ENCODE measurements at places on chromosomes 11 and 22.

DNA sequence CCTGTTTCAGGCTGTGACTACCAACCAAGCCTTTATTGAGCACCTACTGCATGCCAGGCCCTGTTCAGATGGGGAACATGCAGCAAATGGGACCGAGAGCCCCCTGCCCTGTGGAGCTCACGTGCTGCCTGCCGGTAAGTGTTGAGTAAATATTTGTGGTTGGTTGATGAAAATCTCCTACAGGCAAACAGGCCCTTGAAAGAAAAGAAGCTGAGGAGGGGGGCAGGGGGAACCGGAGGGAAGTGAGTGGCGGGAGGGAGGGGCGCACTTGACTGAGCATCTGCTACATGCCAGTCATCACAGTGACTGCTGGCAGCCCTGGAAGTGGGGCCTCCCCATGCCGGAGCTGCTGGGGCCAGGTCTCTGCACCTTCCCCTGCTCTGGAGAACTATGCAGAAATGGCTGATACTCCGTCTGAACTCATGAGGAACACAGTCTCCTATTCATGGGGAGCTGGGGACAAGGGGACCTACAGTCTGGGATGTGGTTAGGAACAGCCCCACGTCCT is 34.2 kb downstream of the MACROD1 start:
- no peak for DNase-seq

GRCh38 chr11:78099666-78100065 is 20.0 kb upstream of the NDUFC2 start:
- DNase-seq, result no peak

GRCh38 chr11:2950825-2951224 is 21.6 kb upstream of the PHLDA2 start:
- DNase-seq, result no peak

DNA sequence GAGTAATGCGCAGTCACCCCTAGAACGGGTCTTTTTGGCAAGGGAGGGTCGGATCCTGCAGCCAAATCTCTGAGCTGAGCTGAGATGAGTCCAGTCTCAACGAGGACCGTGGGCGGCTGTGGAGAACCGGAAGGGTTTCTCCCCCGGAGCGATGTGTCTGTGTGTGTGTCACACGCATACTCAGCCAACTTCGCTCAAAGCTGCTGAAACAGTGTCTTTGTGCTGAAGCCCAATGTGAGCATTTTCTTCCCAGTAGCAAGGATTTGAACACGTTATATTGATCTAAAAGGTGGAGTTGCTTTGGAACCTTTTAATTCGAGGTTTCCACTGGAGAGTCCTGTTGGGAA is 1.4 kb upstream of the CELSR1 start:
- no peak for DNase-seq

DNA sequence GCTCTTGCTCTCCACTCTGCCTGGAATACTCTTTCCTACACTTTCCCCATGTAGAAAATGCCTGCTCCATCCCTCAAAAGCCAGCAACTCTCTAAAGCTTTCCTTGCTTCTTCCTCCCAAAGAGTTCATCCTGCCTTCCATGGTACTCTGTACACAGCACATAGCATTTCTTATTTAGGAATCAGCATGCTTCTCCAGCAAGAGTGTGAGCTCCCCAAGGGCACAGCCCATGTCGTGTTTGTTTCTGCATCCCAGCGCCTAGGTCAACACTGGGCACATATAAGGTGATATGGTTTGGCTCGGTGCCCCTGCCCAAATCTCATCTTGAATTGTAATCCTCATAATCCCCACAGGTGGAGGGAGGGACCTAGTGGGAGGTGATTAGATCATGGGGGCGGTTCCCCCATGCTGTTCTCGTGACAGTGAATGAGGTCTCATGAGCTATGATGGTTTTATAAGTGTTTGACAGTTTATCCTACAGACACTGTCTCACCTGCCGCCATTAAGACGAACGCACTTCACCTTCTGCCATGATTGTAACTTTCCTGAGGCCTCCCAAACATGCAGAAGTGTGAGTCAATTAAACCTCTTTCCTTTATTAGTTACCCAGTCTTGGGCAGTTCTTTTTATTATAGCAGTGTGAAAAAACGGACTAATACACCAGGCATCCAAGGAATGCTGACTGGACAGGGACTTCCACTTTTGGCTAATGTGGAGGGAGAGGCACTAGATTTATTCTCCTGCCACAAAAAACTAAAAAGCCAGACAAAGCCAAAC is 8.2 kb downstream of the VPS37C start:
- DNase-seq, result no peak

DNA sequence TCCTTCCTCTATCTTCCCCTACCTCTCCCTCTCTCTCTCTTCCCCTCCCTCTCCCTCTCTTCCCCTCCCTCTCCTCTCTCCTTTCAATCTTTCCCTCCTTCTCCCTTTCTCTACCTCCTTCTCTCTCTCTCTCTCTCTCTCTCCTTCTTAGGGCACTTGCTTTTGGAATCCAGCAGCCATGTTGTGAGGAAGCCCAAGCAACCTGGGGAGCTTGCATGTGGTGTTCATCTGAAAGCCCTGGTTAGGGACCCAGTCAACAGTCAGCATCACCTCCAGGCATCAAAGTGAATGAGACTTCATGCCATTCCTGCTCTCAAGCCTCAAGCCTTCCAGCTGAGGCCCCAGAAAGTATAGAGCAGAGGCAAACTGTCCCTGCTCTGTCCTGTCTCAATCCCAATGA is 65.6 kb upstream of the SHISAL1 start:
- DNase-seq, result no peak

DNA sequence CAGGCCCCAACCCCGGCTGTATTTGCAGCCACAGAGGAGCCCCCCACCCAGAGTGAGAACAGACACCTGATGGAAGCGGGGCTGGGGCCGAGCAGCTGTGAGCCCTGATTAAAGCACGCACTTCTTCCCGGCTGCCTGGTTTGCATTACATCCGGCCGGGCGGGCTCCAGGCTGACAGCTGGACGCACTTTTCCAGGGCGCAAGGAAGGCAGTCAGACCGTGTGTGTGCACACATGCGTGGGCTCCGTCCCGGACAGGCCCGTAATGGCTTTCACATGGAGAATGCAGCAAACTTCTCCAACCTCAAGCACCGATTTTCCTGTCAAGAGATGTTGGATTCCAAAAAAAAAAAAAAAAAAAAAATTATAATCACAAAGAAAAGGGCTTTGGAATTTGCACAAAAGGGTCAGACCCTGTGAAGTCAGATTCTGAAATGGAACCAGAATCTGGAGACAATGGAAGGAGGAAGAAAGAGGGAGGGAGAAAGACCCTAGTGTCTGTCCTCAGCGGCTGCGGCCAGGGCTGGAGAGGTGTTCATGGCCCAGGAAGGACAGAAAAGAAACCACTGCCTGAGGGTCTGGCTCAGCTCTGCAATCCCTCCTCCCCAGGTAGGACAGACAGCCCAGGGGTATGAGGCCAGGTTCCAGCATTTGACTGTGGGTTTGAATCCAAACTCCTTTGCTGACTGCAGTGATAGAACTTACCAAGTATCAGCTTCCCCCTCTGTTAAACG is 365.5 kb downstream of the MN1 start:
- DNase-seq, result no peak

DNA sequence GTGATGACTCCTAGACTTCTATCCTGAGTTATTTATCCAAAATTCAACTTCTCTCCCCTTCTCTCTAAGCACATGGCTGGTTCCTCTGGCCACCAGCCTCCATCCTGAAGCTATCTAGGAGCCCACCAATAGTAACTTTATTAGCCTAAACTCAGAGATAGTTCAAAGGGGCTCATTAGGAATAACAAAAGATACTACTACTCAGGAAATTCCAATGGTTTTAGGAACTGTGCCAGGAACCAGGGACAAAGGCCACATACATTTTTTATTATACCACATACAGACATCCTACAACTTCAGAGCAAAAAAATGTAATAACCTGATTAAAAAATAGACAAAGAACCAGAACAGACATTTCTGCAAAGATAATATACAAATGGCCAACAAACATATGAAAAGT is 27.9 kb downstream of the SLC25A17 start:
- DNase-seq, result no peak

- DNase-seq, result no peak
Measured at GRCh38 chr11:76596652-76597051, 73.9 kb downstream of the LRRC32 start.

- no peak for DNase-seq
Measured at GRCh38 chr11:29527391-29527936, 489.4 kb downstream of the KCNA4 start.

DNA sequence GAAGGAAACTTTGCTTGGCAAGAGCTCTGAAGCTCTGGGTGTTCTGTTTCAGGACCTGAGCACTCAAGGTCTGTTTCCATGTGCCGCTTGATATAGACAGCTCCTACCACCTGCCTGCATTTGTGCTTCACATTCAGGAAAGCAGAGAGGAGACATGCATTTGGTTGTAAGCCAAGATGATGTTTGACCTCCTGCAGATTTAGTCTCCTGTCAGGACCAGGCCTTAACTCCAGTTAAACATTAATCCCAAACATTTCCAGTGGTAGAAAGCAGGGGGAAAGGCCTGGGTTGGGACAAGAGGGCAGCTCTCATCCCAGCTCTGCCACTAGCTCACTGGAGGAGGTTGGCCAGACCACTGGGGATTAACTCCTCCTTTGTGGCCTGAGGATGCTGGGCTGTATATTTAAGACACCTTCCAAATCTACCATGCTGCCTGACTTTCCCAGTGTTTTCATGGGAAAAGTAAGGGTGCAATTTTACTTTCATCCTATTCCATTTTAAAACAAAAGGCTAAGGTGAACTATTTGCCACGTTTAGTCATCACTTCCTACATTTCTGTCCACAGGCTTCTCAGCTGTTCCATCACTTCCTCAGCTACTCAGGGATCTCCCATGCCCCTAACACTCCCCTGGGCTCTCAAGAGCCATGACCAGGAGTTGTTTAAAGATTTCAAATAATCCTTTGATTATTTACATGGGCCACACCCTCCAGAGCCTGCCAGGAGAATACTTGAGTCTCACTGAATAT is 80.9 kb downstream of the INSC start:
- no peak for DNase-seq

DNA sequence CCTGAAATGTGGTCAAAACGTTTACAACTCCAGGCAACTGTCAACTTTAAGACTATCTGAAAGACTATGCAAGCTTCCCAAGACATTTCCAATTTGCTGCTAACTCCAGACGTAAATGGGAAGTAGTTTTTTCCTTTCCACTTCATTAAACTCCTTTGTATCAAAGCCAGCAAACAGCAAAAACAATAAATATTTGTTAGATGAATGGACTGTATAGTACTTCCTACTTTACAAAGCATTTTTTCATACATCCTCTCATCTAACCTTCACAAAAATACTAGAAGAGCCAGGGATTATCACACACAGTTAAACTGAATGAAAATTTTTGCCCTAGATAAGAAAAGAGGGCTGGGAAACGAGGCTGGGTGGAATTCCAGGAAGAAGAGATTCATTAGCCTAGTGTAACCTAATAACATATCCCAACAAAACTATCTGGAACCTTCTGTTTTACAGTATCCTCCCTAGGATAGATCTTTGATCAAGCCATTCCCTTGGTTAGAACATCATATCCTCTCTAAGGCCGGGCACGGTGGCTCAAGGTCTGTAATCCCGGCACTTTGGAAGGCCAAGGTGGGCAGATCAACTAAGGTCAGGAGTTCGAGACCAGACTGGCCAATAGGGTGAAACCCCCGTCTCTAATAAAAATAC is 10.4 kb downstream of the NUP98 start:
- DNase-seq, result no peak

DNA sequence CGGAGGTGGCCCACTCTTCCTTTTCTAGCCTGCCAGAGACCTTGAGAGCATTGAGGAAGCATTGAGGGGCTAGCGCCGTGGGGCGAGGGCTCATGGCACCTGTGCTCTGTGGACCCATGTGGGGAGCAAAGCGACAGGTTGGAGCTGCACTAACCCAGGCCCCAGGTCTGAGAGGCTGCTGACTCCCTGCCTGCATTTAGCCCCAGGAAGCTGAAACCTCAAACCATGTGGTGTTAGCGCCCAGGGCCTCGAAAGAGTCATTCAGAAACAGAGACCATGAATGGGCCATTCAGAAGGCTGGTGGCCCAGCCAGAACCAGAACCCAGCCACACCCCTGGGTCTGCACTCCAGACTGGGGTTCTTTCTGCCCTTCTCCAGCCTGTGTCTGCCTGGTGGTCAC is 88.6 kb downstream of the BCR start:
- DNase-seq, result no peak

GRCh38 chr22:26481694-26482093 is 1.9 kb downstream of the HPS4 start:
- DNase-seq, result no peak

- no peak for DNase-seq
Measured at GRCh38 chr11:110160016-110160415, 66.8 kb downstream of the ZC3H12C start.

DNA sequence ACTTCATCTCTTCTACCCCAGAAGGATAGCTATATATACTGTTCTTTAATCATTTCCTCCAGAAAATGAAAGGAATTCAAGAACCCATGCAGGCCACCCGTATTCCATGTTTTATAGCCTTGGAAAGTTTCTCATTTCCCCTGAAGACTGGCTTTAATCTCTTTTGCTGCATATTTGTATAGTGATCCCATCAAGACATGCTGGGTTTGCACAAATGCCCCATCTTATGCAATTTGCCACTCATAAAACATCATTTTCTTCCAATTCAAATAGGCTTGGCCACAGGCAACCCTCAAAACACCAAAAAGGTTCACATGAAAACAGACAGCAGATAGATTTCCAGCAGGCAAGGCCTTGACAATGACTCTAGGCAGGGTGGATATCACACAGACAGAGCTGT is 28.3 kb upstream of the APOA1 start:
- no peak for DNase-seq

DNA sequence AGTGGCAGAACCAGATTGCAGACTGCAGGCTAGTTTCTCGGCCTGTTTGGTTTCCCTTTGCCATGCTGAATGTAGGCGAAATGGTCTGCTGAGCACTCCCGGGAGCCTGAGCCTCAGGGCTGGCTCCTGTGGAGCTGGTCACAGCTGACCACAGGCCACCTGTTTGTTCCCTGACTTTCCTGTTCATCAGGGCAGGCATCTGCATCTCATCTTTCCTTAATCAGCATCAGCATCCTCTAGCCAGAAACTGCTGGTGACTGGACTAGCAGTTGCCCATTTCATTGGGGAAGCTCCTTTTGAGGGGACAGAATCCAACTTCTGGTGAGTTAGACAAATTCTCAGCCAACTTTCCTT is 20.2 kb upstream of the C11orf96 start:
- DNase-seq, result no peak

DNA sequence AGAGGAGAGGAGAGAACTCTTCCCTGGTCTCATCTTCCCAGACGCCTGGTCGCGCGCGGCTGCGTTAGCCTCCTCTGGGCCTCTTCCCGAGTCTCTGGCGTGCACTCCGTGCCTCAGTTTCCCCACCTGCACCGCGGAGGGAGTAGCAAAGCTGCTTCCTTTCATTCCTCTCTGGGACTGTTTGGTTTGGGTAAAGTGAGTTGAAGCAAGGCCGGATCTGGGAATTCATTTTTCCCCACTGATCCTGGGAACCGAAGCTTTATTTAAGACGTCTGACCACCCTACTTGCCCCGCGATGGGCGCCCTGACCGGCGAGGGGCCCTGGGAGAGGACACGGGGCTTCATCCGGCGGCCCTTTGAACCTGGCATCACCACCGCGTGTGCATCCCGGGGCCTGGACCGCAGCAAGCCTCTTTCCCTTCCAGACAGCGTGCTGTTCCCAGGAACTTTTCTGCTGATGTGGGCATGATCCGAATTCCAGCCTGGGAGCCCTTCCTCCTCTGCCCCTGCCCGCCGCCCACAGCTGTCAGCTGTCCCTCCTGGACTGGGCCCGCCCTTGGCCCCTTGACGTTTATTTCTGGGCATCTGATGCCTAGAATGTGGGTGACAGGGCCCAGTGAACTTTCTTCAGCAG is 758 bp downstream of the LDLRAD3 start:
- no peak for DNase-seq
